Right lobe of liver (tissue), 6 donors: ENCODE measurements at places on chromosomes 1 and 21. TPM values are rescaled to one million over a fixed set of nuclear protein-coding genes. Genes with fewer than 3 reads are reported as not detected.

The OR2M3 gene
- total RNA-seq: not detected

GRCh38 chr1:208223136-208223535 lies 21.0 kb downstream of the PLXNA2 start:
- no peaks in the 10 kb centered on the region for H3K27me3 ChIP-seq
- DNase-seq: no peak
- no peak overlapping the region for H3K4me3 ChIP-seq
- H3K4me1 ChIP-seq: no peaks in the 10 kb centered on the region
- H3K36me3 ChIP-seq: no peaks in the 10 kb centered on the region

- no peak for DNase-seq
- H3K4me3 ChIP-seq: no peak overlapping the region
- H3K27me3 ChIP-seq: no peaks in the 10 kb centered on the region
- no peaks in the 10 kb centered on the region for H3K36me3 ChIP-seq
- H3K4me1 ChIP-seq: peaks cover 5% of the 10 kb centered on the region
- H3K27ac ChIP-seq: no peak overlapping the region
Observed at GRCh38 chr1:59747420-59748024, 67.2 kb upstream of the HOOK1 start.

DNA sequence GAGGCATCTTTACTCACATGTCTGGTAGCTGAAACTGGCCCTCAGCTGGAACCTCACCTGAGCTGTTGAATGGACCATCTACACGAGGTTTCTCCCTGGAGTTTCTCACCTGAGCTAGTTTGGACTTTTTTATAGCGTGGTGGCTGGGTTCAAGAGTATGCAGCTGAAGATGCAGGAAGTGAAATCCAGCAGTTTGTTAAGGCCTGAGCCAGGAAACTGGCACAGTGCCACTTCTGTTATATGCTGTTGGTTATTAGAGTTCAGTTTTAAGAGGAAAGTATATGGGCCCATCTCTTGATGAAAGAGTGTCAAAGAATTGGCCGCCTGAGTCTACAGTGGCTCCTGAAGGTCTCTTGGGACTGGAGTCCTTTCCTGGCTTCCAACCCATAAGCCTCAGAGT lies 35.6 kb downstream of the STUM start:
- no peaks in the 10 kb centered on the region for H3K27me3 ChIP-seq
- no peak for DNase-seq
- no peak overlapping the region for H3K4me3 ChIP-seq
- H3K4me1 ChIP-seq: no peaks in the 10 kb centered on the region
- no peaks in the 10 kb centered on the region for H3K36me3 ChIP-seq
- no peak overlapping the region for H3K27ac ChIP-seq

DNA sequence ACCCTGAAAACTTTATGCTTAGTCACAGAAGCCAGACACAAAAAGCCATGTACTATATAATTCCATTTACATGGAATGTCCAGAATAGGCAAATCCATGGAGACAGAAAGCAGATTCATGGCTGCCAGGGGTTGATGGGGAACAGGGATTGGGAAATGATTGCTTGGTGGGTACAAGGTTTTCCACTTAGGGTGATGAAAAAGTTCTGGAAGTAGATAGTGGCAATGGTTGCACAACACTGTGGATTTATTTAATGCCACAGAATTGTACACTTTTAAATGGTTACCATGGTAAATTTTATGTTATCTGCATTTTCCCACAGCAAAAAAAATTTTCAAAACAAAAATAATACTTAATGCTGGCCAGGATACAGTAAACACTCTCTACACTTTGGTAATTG lies 40.6 kb downstream of the ENAH start:
- no peaks in the 10 kb centered on the region for H3K36me3 ChIP-seq
- no peak overlapping the region for H3K27ac ChIP-seq
- no peaks in the 10 kb centered on the region for H3K27me3 ChIP-seq
- H3K4me1 ChIP-seq: no peaks in the 10 kb centered on the region
- H3K4me3 ChIP-seq: no peak overlapping the region
